ENCODE measurements at places on chromosomes 16 and 17.

DNA sequence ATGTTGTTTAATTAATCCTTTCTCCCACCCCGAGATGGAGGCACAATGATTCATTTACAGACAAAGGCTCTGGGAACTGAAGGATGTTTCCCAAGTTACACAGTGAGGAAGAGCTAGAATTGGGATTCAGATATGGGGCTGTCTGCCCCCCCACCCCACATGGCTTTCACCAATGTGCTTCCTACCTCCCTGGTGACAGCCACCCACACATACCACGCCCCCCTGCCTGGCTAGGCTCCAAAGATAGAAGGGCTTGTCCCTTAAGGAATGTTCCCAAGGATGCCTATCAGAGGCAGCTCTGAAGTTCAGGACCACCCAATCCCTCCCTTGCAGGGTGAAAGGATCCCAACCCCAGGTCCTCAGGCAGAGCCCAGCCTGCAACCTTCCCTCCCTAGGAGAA lies 32.9 kb downstream of the CFAP20 start:
- no peaks in the 10 kb centered on the region for H3K36me3 ChIP-seq
- H3K27ac ChIP-seq: no peak overlapping the region
- H3K4me1 ChIP-seq: 0 out of 2 replicates have a peak, but pooled peaks cover 3% of the 10 kb centered on the region
- no peak for DNase-seq
- no peak overlapping the region for H3K4me3 ChIP-seq

DNA sequence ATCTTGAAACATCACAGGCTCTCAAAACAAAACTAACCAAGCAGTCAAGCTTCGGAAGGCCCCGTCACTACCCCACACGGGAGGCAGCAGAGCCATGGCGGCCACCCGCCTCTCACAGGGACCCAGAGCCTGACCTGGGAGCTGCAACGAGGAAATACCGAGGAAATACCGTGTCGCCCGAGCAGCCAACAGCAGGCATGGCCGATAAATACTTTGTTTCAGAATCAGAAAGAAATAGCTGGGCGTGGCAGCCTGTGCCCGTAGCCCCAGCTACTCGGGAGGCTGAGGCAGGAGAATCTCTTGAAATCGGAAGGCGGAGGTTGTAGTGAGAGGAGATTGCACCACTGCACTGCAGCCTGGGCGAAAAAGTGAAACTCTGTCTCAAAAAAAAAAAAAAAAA lies 6.9 kb downstream of the LMF1 start:
- H3K27ac ChIP-seq: no peak overlapping the region
- no peak for DNase-seq
- H3K36me3 ChIP-seq: no peaks in the 10 kb centered on the region
- H3K27me3 ChIP-seq: no peaks in the 10 kb centered on the region

DNA sequence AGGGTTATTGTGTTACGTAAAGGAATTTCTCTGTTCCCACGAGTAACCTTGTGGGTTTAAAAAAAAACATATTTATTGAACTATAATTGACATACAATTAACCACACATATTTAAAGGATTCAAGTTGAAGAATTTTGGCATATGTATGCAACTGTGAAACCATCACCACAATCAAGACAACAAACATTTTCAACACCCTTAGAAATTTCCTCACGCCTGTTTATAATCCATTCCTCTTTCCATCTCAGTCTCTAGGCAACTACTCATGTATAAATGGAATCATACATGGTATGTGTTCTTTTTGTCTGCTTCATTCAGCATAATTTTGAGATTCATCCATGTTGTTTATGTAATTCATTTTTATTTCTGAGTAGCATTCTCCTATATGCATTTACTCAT lies 104.0 kb downstream of the MRTFB start:
- no peaks in the 10 kb centered on the region for H3K4me1 ChIP-seq
- H3K27me3 ChIP-seq: no peaks in the 10 kb centered on the region
- H3K4me3 ChIP-seq: no peak overlapping the region
- H3K27ac ChIP-seq: no peak overlapping the region
- no peaks in the 10 kb centered on the region for H3K36me3 ChIP-seq
- no peak for DNase-seq

DNA sequence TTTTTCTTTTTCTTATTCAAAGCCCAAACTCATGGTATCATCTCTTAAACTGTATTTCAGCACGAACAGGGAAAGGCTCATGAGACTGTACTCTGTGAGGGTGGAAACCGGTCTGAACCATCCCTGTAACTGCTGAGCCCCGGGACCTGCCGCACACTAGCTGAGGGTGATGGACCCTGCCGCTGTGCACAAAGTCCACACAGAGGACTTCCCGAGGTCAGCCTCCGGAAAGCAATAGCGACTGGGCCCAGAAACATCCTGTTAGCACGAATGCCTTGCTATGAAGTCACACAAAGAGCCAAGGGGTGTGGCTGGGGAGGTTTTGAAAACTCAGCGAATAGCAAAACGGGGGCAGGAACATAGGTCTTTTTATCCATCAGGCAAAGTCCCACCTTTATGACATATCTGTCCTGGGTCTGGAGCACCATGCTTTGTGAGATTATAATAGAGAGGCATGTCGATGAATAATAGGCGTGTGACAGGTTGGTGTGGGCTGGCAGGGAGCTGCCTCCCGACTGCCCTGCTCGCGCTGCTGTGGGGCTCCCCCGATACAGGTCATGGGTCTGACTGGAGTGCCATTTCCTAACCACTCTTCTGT lies 33.4 kb downstream of the CDK5R1 start:
- H3K27ac ChIP-seq: no peak overlapping the region
- no peak for DNase-seq
- H3K4me1 ChIP-seq: peaks cover 7% of the 10 kb centered on the region

DNA sequence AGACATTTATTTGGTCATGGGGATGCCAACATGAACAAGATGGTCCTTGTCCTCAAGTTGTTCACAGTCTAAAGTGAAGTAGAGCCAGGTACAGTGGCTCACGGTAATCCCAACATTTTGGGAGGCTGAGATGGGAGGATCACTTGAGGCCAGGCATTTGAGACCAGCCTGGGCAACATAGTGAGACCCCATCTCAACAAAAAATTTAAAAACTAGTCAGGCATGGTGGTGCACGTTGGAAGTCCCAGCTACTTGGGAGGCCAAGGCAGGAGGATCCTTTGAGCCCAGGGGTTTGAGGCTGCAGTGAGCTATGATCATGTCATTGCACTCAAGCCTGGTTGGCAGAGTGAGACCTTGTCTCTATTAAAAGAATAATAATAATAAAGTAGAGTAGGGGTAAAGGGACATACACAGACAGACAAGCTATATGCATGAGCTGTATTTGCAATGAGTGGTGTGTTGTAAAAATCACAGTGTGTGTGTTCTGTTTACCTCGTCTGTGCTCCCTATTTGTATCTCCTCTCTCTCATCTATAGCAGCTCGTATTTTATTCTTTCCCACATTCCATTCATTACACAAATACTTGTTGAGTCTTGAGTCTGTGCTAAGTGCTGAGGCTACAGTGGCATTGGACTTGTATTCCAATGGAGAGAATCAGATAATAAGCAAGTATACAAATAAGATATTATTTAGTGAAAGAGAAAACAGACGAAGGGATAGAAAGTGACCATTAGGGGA lies 73.9 kb upstream of the DHX40 start:
- no peaks in the 10 kb centered on the region for H3K27me3 ChIP-seq
- DNase-seq: no peak
- H3K36me3 ChIP-seq: no peaks in the 10 kb centered on the region
- H3K27ac ChIP-seq: no peak overlapping the region
- no peaks in the 10 kb centered on the region for H3K4me1 ChIP-seq
- no peak overlapping the region for H3K4me3 ChIP-seq

- H3K27ac ChIP-seq: no peak overlapping the region
- H3K36me3 ChIP-seq: no peaks in the 10 kb centered on the region
- DNase-seq: no peak
- no peaks in the 10 kb centered on the region for H3K27me3 ChIP-seq
- no peaks in the 10 kb centered on the region for H3K4me1 ChIP-seq
- H3K4me3 ChIP-seq: no peak overlapping the region
Measured at GRCh38 chr17:83036666-83037065, 42.7 kb upstream of the METRNL start.

GRCh38 chr17:78873519-78874340 lies 29.3 kb downstream of the CEP295NL start:
- H3K36me3 ChIP-seq: peaks cover under 1% of the 10 kb centered on the region
- no peaks in the 10 kb centered on the region for H3K4me1 ChIP-seq
- no peak overlapping the region for H3K27ac ChIP-seq
- no peak overlapping the region for H3K4me3 ChIP-seq
- H3K27me3 ChIP-seq: no peaks in the 10 kb centered on the region

DNA sequence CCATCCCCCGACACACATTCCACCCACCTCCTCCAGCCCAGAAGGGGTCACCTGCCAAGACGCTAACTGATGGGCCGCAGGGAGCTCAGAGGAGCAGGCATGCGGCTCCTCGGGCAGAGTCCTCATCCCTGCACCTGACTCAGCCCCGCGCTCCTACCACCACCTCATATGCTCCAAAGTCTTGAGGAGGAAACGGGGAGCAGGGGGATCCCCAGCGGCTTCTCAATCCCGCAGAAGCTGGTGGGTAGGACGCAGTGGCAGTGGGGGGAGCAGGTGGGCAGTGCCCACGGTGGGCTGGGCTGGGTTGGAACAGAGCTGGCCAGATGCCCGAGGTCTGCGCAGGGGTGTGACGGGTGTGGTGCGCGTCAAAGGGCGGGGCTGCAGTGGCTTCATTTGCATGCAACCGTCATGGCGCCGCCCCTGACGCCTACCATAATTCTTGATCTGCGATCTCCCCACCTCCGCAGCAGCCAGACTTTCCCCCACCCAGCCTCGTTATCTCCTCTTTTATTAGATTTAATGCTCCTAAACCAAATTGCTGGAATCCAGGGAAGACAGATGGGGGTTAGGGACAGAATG lies 39.0 kb upstream of the EMP2 start:
- H3K36me3 ChIP-seq: no peaks in the 10 kb centered on the region
- no peak overlapping the region for H3K4me3 ChIP-seq
- no peak overlapping the region for H3K27ac ChIP-seq

- no peak overlapping the region for H3K27ac ChIP-seq
- no peak overlapping the region for H3K4me3 ChIP-seq
- DNase-seq: no peak
Measured at GRCh38 chr16:85567101-85567866, 45.8 kb upstream of the GSE1 start.

DNA sequence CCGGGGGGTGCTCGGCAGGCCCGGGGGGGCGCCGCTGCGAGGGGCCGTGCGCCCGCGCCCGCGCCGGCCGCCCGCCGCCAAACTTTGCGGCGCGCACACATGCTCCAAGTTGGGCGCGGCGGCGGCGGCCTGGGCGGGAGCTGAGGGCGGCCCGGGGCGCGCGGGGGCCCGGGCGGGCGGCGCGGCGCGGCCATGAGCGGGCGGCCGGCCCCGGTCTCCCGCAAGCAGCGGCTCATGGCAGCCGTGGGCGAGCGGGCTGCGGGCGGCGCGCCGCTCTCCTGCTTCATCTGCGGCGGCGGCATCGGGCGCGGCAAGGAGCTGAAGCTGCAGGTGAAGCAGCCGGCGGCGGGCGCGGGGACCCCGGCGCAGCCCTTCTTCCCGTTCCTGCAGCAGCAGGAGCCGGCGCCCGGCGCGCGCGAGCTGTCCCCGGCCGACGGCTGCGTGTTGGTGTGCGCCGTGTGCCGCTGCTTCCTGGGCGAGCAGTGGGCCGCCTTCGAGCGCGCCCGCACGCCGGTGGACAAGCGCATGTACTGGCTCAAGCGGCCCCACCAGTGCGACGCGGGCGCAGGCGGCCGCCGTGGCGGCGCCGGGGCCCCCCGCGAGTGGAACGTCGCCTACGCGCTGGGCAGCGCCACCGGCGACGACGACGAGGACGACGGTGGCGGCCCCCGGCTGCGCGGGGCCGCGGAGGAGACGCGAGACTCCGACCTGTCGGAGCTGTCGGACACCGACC lies 57.2 kb upstream of the CIBAR2 start:
- peaks cover 6% of the 10 kb centered on the region for H3K4me1 ChIP-seq
- no peaks in the 10 kb centered on the region for H3K27me3 ChIP-seq
- no peak for DNase-seq
- H3K36me3 ChIP-seq: no peaks in the 10 kb centered on the region
- H3K4me3 ChIP-seq: peak overlapping the region; percentile 28
- no peak overlapping the region for H3K27ac ChIP-seq

GRCh38 chr17:74776990-74777389 lies 845 bp upstream of the NAT9 start:
- H3K27me3 ChIP-seq: no peaks in the 10 kb centered on the region
- no peak for DNase-seq
- peaks cover 10% of the 10 kb centered on the region for H3K36me3 ChIP-seq
- peak overlapping the region; percentile 65 for H3K4me3 ChIP-seq
- no peaks in the 10 kb centered on the region for H3K4me1 ChIP-seq

DNA sequence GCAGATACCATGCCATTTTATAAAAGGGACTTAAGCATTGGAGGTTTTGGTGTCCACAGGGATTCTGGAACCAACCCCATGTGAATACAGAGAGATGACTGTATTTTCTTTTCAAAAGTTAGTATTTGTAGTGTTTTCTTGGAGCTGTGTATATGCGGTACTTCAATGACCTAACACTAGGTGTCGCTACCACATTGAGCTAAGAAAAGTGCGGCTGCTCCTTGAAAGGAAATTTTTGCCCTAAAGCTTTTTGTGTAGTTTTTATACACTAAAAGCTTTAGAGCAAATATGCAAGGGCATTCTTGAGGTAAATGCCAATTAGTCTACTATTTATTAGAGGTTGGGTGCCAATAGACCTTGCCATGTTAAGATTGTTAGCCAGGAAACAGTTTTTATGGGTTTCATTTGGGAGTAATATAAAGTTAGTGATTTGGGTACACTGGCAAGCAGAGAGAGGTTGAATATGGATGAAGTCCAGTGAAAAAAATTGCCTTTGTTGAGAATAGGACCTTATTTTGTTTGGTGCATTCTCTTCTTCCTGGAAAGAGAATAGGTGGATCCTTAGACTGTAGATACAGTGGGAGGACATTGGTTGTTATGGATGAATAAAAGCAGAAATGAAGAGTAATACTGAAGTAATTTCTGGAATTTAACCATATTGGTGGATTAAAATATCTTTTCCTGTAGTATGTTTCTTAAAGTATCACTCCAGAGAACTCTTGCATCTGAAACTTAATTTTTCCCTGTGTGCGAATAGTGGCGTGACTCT lies 43.3 kb downstream of the BCAS3 start:
- no peaks in the 10 kb centered on the region for H3K27me3 ChIP-seq
- no peaks in the 10 kb centered on the region for H3K36me3 ChIP-seq
- no peak overlapping the region for H3K27ac ChIP-seq
- DNase-seq: peak; percentile 70
- no peak overlapping the region for H3K4me3 ChIP-seq

- H3K4me3 ChIP-seq: no peak overlapping the region
- peaks cover 2% of the 10 kb centered on the region for H3K4me1 ChIP-seq
- DNase-seq: no peak
- no peaks in the 10 kb centered on the region for H3K27me3 ChIP-seq
Measured at GRCh38 chr17:55969562-55970324, 183.5 kb upstream of the ANKFN1 start.

GRCh38 chr16:16073001-16073545 lies 123.7 kb downstream of the ABCC1 start:
- H3K4me1 ChIP-seq: peaks cover 3% of the 10 kb centered on the region
- no peaks in the 10 kb centered on the region for H3K27me3 ChIP-seq
- no peak overlapping the region for H3K4me3 ChIP-seq
- DNase-seq: no peak
- H3K36me3 ChIP-seq: peaks cover 19% of the 10 kb centered on the region

GRCh38 chr17:56290802-56291118 lies 137.5 kb downstream of the ANKFN1 start:
- no peak overlapping the region for H3K4me3 ChIP-seq
- H3K27ac ChIP-seq: no peak overlapping the region
- no peak for DNase-seq
- no peaks in the 10 kb centered on the region for H3K36me3 ChIP-seq

- no peak for DNase-seq
- no peaks in the 10 kb centered on the region for H3K36me3 ChIP-seq
- H3K27ac ChIP-seq: no peak overlapping the region
- no peak overlapping the region for H3K4me3 ChIP-seq
- peaks cover 4% of the 10 kb centered on the region for H3K4me1 ChIP-seq
Measured at GRCh38 chr16:88432753-88433152, 20.3 kb upstream of the ZFPM1 start.

Data from iPS DF 6.9 (cell line).